Glutamatergic neuron (in vitro differentiated cells): ENCODE measurements at places on chromosomes 11 and 22.
A peak's percentile ranks its signal among the peaks of the same experiment; 100 is the strongest.

DNA sequence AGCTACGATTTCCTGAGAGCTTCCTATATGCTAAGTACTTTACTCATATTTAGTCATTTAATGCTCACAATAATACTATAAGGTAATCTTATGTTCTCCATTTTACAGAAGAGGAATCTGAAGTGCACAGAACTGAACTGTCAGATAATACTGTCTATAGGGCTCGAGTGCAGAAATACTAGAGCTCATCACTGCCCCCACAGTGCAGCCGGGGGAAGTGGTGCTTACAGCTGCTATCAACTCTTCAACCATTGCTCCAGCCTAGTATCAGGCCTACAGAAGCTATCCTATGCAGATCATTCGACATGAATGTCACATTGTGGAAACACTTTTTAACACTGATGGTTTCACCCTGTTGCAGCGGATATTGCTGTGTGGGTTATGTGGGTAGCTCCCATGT is 929.9 kb downstream of the NTM start:
- peak; percentile 48 for DNase-seq

DNA sequence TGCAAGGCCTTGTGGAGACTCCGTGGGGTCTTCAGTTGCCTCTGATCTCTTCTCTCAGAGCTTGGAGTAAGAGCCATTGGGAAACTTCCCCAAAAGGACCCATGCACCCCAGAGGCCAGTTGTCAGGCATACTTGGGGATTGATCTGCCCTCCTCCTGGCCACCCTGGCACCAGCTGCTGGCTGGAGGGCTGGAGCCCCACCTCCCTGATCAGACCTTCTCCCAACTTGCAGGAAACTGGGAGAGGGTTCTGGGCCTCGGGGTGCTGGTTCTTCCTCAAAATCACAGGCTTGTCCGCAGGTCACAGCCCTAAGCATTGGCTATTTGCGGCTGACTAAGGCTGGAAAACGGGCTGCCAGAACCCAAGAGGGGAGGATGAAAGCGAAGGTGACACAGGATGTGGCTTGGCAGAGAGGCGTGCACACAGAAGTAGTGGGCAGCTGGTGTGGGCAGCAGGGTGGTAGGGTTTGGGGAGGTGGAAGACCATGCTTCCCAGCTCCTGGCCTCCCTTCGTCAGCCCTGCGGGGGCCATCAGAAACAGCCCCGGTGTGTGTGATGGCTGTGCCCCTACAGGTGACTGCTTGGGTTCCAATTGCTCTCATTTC is 1.3 kb upstream of the DGKZ start:
- no peak for DNase-seq

GRCh38 chr11:122494221-122494620 is 161.3 kb upstream of the UBASH3B start:
- no peak for DNase-seq

DNA sequence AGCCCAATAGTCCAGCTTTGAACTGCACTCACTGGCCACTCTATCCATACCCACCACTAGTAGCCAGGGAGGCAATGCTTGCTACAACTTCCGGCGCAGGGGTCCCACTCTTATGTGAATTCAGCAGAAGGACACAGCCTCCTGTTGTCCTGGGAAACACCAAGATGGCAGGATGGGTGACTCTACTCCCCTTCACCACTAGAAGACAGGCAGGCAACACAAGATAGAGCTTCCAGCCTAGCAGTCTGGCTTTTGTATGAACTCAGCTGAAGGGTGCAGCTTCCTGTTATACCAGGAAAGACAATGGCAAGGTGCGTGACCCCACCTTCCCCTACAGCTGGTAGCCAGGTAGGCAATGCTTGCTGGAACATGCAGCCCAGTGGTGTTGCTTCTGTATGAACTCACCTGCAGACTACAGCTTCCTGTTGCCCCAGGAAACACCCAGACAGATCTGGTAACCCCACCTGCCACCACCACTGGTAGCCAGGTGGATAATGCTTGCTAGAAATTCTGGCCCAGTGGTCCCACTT is 205.2 kb upstream of the KIRREL3 start:
- DNase-seq: no peak

DNA sequence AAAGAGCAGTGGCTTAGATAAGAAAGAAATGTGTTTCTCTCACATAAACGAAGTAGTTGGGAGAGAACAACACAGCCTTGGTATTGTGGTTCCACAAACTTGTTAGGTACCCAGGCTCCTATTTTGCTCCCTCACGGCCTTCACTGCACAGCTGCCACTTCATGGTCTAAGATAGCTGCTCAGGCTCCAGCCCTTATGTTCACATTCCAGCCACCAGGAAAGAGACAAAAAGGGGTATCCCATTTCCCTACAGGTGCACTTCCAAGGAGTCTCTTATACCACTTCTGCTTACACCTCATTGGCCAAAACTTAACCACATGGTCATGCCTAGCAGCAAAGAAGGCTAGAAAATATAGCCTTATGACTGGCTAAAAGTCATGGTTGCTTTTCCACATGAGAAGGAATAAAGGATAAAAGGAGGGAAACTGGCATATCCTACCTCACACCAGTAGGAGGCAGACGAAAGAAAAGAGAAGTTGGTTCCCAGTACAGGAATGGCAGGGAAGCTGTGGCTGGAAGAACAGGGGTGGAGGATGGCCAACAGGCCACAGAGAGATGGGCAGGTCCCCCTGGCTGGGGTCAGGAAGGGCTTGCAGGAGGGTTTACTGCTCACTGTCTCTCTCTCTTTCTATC is 5.4 kb upstream of the HDHD5 start:
- no peak for DNase-seq

DNA sequence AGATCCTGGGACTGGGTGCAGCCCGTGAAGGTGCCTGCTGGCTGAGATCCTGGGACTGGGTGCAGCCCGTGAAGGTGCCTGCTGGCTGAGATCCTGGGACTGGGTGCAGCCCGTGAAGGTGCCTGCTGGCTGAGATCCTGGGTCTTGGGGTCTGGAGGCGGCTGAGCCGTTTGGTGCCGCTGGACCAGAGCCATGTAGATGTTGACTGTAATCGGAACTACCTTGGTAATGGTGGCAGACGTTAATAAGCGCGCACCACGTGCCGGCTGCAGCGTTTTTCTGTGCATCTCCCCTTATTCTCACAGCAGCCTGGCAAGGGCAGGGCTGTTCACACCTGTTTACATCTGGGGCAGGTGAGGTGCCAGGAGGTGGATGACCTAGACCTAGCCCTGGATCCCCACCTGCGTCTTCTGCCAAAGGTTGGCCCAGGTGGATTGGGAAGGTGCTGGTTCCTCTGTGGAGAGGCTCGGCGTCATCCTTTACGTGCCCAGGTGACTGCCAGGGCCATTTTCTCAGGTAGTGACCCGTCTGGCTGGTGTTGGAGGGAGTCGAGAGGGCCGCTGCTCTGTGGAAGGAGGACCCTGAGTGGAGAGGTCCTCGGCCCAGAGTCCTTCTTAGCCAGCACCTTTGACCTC is 382.5 kb downstream of the TBC1D22A start:
- DNase-seq: no peak

GRCh38 chr11:116170526-116171120 is 602.2 kb downstream of the BUD13 start:
- no peak for DNase-seq

DNA sequence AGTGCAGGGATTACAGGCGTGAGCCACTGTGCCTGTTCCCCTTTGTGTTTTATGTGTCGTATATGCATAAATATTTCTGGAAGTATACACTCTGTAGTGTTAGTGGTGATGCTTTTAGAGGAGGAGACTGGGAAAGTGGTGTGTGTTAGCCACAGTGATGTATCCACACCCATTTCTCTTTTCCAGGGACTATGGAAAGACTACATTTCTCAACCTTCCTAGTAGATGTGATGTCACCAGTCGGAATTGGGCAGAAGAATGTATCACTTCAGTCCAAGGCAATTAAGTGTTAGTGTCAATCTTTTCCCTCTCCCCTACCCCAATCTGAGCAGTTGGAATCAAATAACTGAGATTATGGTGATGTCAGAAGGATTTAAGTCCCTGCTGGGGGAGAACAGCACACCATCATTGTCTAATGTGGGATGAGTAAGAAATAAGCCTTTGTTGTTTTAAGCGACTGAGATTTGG is 5.8 kb upstream of the ATG16L2 start:
- no peak for DNase-seq

GRCh38 chr22:23909296-23909898 is 15.2 kb downstream of the MIF start:
- no peak for DNase-seq

GRCh38 chr11:7543302-7543701 is 29.5 kb downstream of the PPFIBP2 start:
- no peak for DNase-seq

GRCh38 chr22:36549033-36549432 is 20.1 kb upstream of the EIF3D start:
- DNase-seq: no peak

DNA sequence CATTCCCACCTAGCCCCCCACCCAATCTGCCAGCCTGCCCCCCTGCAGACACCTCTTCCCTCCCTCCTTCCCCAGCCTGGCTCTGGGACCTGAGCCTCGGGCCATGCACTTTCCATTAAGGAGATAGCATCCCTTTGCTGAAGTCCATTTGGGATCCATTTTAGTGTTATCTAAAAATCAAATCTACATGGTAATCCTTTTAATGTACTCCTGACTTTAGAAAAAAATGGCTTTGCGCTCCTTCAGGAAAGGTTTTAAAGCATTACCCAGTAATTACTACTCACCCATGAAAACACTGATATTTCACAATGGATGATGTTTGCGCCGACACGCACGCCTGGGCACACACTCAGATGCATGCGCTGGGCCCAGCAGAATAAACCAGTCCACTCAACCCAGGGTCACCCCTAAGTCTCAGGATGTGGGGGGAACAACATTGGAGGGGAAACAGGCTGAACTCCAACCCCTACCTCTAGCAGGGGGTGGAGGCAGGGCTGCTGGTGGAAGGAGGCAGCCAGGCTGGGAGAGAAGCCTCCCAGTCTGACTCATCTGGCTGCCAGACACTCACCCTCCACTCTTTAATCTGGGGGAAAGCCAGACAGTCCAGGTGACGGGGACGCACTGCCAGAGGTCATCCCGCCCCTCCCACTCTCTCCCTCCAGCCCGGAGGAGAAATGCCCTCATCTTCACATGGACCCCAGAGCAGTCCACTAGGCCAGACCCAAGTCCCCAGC is 29.8 kb downstream of the LMO1 start:
- peak; percentile 21 for DNase-seq

DNA sequence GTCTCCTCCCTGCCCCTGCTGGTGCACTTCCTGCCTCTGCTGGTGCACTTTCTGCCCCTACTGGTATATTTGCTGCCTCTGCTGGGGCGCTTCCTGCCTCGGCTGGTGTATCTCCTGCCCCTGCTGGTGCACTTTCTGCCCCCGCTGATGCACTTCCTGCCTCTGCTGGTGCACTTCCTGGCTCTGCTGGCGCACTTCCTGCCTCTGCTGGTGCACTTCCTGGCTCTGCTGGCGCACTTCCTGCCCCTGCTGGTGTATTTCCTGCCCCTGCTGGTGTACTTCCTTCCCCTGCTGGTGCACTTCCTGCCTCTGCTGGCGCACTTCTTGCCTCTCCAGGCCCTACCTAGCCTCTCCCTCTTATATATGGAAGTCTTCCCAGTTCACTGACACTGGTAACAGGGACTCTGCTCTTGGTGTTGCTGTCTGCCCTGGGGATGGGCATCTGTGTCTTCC is 10.1 kb downstream of the MTFP1 start:
- DNase-seq: no peak

GRCh38 chr11:81963018-81963417 is 770.6 kb downstream of the FAM181B start:
- no peak for DNase-seq

- DNase-seq: no peak
Observed at GRCh38 chr22:47292546-47293320, 530.3 kb downstream of the TBC1D22A start.

DNA sequence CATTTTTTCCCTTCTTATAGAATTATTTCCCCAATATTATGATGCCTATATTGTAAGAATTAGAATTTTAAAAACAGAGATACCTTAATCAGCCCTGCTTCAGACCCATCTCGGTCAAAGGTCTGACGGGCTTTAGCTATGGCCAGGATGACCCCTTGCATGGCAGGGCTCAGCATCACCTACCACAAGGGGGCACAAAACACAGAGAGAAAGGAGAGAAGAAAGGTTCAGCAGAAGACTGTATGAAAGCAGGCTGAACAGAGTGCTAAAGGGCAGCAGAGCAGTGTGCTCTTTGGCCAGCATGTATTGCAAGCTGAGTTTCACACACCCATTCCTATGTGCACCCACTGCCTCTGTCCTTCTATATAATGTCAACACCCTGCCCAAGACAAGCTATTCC is 26.8 kb downstream of the CLDN25 start:
- DNase-seq: peak; percentile 73

- no peak for DNase-seq
Observed at GRCh38 chr11:95108159-95108611, 18.5 kb downstream of the ENDOD1 start.

- peak; percentile 80 for DNase-seq
Observed at GRCh38 chr11:64743591-64744543, at the start of gene RASGRP2. TSS of gene RASGRP2 (minus strand) at chr11:64744142. CDS start at chr11:64742866, 1,276 bp downstream.

- DNase-seq: no peak
Observed at GRCh38 chr11:89405629-89406028, 85.5 kb downstream of the NOX4 start.

GRCh38 chr22:29216873-29217666 is 11.4 kb downstream of the EMID1 start:
- peak; percentile 18 for DNase-seq

DNA sequence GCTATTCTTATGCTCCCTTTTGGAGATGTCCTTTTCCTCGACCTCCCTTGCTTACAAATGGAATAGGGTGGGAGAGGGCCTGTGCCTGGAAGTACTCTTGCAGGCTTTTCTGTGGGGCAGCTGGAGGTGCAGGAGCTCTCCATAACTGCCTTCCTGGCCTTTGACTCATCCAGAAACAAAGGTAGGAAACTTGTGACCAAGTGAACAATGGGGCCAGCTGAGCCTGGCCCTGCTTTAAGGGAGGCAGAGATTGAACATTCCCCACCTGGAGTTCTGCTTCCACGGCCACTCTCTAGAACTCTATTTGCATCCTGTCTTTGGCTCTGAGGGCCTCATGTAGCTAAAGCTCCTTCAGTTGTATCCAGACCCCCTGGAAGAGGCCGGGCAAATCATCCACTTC is 5.1 kb upstream of the LYVE1 start:
- DNase-seq: no peak

DNA sequence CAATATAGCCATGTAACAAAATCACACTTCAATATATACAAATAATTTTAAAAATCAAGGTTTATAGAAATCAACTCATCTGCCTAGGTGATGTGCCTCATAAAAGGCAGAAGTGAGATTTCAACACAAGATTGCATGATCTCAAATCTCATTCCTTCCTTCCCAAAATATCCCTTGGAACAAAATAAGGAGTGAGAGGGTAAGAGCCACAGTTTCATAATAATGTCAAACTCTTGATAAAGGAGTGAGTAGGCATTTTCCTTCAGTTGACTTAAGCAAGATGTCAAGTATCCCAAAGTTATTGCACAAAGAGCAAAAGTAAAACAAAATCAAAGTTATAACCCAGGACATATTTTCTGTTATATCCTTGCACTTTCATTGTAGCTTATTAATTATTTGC is 81.3 kb downstream of the C22orf31 start:
- DNase-seq: no peak

GRCh38 chr11:20362481-20362880 is 1.0 kb upstream of the HTATIP2 start:
- no peak for DNase-seq
